T-helper 17 cell (primary cell): ENCODE measurements at places on chromosomes 5 and 9.
A peak's percentile ranks its signal among the peaks of the same experiment; 100 is the strongest.

GRCh38 chr9:90915693-90916092, 114.1 kb downstream of the SYK start:
- DNase-seq, result no peak

GRCh38 chr5:118619823-118620222, 368.5 kb downstream of the DTWD2 start:
- DNase-seq, result no peak

DNA sequence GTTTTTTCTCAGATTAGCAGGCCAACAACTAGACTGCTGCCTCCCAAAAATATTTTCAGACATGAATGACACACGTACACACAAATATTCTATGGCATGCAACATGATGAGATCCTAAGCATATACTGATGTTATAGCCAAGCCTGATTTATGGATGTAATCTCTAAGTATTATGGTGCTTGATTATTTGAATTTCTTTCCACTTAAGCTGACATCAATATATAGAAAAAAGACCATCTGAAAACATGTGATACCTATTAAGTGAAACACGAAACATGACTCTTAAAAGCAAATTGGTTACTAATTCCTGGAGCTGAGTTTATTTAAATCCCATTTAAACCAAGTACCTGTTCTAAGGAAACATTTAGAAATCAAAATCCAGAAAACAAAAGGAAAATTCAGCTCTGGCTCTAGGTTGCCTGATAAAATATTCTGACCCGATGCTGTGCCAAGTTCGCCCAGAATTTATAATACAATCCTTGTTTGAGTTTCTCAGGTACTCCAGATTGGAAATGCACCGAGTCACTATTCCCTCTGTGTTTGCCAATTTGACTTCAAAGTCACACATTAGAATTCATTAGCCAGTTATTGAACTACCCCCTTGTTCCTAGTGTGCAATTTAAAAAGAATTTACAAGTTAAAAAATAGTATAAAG, 548.6 kb downstream of the CSNK1G3 start:
- DNase-seq, result no peak

DNA sequence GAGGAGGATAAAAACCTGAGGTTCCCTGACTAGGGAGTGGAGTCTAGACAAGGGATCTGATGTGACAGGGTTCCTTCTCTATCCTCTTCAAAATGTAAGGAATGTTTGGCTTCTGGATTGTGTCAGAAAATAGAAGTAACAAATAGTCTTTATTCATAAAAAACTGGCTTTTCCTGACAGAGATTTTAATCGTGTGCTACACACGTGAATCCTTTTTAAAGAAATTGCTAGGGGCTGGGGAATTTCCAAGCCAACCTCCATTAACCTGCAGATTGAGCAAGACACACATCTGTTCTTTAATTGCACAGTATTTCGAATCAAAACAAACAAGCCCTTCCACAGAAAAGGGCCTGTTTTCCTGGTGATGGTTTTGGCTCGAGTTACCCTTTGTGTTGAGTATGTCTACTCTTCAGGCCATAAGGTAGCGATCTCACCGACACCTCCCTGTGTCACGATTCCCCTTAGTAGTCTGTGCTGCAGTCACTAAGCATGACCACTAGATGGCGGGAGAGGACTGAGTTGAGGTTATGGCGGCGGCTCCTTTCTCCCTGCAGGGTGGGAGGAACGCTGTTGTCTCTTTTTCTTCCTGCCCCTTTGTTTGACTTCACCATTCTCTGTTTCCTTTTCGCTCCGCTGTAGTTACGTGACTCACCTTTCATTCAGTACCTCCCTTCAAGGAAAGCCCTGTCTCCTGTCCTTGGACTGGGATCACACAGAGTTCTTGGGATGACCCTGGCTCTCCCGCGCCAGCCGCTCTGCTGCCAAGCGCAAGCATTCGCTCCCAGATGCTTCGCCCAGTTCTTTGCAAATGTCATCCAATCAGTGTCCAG, 137.1 kb upstream of the SLC24A2 start:
- peak; percentile 34 for DNase-seq

DNA sequence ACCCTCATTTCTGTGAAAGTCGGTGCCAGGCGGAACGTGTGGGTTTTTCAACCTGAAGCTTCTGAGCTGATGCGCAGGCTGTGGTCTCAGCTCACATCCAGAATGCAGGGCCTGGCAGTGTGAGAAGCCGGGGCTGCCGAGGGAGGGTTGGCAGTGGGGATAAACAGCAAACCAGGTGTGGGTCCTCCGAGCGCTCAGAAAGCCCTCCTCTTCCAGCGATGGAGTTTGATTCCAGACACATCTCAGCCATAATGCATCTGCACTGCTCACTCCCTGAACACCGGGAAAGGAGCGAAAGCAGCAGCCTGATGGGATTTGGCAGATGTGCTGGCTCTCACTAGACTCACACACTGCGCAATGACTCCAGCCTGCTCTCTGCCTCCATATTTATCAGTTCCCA, 280.1 kb downstream of the HSPA4 start:
- no peak for DNase-seq

- DNase-seq, result no peak
Measured at GRCh38 chr5:180982008-180982741, 6.5 kb upstream of the BTNL3 start.

DNA sequence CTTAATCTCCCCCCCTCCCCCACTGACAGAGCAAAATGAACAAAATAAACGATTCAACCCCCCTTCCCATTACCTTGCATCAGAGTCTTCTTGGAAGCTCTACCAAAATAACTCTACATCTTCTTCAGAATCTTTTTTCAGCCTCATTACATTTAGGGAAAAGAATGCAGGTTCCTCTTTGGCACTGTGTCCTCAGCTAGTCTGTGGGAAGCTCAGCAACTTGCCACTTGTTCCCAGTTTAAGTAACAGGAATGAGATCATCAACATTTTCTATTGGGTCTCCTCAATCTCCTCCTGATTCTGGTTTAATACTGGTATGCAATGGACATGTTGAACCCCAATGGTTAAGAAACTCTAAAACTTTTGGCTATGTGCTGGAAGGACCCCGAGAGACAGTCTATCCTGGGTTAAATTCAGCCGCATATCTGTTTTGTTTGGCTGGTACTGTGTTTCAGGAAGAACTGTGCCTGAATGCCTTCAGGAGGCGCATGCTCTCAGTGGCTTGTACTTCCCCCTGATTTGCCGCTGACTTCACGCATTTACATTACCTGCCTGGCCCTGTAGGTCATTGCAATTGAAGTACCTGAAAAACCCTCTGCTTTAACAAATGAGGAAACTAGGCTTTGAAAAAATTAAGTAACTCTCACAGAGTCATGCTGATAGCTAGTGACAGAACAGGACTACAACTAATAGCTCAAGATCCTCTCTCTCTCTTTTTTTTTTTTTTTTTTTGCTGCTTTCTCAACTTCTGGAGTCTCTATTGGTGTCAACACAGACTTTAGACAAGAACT, 78.1 kb upstream of the HMHB1 start:
- DNase-seq, result no peak

DNA sequence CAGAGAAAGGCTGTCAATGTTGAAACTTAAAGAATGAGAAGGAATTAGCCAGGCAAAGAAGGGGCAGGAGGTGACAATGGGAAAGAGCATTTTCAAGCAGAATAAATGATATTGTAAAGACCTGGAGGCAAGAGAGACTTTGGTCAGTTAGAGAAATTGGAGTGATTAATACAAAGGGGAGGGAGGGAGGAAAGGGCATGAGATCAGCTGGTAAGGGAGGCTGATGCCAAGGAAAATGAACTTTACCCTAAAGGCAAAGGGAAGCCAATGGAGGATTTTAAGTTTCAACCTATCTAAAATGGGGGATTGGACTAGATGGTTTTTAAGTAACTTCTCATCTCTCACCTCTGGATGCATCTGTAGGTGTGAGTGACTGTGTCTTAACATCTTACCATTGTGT, 23.3 kb downstream of the C5 start:
- no peak for DNase-seq

DNA sequence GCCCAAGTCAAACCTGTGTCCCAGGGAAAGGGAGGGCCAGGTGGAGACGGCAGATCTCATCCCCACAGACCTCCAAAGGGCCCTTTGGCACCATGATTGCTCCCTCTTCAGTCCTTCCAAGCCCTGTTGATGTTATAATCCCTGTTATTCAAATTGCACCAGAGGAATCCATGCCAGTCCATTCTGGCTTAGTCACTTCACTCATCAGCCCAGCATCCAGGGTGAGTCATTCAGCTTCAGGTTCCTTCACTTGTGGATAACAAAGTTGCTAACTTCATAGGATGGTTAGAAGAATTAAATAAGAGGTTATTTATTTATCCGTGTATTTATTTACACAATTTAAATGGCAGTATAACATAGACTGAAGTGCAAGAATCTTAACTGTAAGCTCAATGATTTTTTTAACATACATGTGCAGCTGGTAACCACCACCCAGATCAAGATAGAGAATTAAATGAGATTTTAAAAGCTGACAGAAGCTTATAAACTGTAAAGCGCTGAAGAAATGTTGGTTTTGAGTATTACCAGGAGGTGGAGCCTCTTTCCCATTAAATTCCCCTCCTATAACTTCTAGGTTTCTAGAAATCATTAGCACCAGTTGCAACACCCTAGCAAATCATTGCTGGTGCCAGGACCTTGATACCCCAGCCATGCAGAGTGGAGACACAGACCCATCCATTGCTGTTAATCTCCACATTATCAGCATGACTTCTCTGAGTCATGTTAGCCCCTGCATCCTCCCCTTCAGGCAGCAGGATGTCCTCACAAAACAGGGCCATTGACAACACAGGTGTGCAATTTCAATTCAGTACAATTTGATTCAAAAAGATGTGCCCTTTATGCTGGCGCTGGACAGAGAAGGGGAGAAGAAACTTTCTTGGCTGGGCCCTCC, 77.4 kb downstream of the SEC61B start:
- no peak for DNase-seq

DNA sequence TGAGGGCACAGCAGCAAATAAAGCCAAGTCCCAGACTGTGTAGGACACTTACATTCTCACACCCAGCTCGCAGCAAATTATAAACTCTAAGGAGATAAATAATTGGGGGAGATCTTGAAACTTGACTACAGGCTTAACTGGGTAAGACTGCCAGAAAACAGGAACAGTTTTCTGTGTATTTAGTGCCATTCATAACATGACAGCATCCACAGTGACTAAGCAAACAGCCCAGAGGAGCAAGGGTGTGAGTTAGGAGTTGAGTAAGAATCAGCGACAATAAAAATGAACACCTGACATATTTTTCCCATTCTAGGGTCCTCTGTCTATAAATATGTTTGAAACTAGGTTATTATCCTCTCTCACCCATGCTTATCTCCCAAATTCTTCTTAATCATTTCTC, 370.9 kb upstream of the WWC1 start:
- DNase-seq, result no peak

DNA sequence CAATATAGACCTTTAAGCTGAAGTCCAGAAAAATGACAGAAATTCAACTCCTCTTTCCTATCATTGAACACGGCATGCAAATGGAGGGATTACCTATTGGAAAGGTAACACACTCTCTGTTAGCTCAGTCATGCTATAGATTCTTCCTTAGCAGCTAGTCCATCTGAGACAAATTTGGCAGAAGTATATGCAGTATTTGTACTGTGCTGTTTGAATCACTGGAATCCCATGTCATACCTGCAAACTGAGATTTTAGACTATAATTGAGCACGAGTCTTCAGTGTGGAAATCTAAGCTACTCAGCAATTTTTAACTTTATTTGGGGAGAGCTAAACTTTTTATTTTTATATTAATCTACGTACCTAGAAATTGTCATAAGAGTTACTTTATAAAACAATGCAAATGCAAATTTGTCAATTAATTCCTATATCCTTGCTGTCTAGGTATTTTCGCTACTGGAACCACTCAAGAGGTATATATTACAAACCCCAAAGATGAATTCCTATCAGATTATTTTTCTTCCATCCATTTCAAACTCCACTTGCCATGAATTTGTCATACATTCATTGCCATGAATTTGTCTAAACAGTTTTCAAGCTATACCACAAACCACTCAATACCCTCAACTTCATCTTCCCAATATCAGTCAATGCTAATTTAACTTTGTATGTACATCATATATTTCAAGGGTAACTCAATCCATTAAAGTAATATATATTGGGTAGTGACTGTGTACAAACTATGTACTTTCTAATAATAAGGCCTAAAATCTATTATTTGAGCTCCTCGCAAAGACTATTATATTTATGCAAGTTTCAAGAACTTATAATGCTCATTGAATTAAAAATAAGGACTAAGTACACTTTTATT, 224.8 kb downstream of the MEF2C start:
- DNase-seq, result no peak

- peak; percentile 69 for DNase-seq
Measured at GRCh38 chr9:93159601-93160471, 24.1 kb upstream of the WNK2 start.

- DNase-seq, result no peak
Measured at GRCh38 chr5:154312000-154312399, 121.5 kb downstream of the GALNT10 start.

DNA sequence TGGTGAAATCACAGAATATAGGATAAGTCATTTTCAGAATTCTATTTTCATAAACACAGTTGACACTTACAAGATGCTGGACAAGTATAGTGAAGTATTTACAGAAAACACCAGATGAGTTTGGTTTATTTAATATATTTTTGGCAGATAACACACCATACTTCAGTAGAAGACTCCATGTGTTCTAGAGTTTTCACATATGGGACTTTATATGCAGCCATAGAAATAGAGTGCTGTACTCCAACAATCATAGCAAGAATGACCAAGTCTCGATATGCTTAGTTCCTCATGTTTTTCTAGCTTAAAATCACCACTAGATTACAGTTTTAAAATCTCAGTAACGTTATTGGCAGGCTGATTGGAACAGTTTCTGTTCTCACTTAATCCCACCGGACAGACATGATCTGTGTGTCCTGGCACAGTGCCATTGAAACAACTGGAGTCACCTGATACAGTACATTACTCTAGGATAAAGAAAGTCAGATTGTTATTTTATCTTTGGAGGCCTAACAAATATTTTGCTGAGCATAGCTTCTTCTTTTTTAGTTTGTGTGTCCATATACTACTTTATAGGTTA, 45.8 kb upstream of the ERBIN start:
- DNase-seq, result no peak

GRCh38 chr5:10229306-10230048, 20.2 kb downstream of the ATPSCKMT start:
- DNase-seq, result no peak

DNA sequence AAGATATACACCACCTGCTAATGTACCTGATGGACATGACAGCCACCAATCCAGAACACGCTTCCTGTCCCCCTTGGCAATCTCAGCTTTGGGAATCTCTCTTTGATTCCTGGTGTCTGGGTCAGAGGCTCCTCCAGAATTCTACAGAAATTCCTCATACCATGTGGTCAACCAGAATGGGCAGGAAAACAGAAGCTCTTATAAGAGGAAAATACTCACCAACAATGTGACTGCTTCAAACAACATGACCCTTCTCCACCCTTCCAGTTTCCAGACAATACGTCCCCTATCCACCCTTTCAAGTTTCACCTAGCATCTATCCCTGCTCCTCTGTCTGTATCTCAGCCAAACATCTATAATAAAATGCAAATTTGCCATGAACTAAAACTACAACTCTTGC, 247.2 kb downstream of the DENND1A start:
- no peak for DNase-seq

GRCh38 chr5:53568871-53569270, 8.4 kb downstream of the NDUFS4 start:
- no peak for DNase-seq
